ENCODE measurements at places on chromosomes 7 and 10.

DNA sequence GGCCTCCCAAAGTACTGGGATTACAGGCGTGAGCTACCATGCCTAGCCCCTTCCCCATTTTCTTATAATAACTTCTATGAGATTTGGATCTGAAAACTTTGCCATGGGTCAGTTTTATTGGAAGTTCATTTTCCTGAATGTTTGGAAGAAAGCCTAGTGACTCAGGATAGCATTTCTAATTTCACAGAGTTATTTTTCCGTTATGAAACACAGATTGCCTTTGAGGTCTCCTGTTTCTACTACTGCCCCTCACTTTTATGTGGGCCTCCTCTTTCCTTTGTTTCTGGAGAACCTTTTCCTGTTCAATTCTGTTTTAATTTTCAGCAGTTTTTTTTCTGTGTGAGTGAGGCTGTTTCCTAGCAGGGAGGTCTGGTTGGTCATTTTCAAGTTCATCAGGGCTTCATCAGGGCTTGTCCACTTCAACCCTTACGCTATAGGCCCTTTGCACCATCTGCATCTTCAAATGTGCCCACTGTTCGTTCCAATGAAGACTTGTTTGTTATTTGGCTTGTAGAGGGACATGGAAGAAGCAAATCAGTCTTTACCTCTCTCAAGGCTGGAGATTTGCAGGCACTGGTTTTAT, 58.7 kb downstream of the BMPR1A start:
- DNase-seq, result no peak

GRCh38 chr10:119241066-119241465, 33.7 kb downstream of the GRK5 start:
- no peak for DNase-seq

DNA sequence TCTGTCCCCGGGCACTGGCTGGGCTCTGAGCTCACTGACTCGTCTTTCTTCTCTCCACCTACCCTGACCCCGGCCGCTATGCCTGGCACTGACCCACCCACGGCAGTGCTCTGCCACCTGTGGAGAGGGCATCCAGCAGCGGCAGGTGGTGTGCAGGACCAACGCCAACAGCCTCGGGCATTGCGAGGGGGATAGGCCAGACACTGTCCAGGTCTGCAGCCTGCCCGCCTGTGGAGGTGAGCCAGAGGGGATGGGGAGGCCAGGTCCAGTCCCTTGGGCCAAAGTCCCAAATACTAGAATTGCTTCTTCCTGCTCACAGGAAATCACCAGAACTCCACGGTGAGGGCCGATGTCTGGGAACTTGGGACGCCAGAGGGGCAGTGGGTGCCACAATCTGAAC, 27.3 kb downstream of the TBATA start:
- no peak for DNase-seq

GRCh38 chr10:1195828-1196227, 139.6 kb downstream of the WDR37 start:
- DNase-seq, result no peak

GRCh38 chr7:6650086-6650485, 13.0 kb downstream of the ZNF316 start:
- DNase-seq, result no peak

- no peak for DNase-seq
Measured at GRCh38 chr7:131583430-131583829, 27.0 kb upstream of the PODXL start.
